Anterior cingulate cortex (tissue), 58 donors: ENCODE measurements at places on chromosomes 6 and 20.

GRCh38 chr20:63751471-63752271 is 12.1 kb downstream of the SLC2A4RG start:
- no peak for DNase-seq

GRCh38 chr20:33679758-33680485 is 5.7 kb upstream of the NECAB3 start:
- no peak for DNase-seq

DNA sequence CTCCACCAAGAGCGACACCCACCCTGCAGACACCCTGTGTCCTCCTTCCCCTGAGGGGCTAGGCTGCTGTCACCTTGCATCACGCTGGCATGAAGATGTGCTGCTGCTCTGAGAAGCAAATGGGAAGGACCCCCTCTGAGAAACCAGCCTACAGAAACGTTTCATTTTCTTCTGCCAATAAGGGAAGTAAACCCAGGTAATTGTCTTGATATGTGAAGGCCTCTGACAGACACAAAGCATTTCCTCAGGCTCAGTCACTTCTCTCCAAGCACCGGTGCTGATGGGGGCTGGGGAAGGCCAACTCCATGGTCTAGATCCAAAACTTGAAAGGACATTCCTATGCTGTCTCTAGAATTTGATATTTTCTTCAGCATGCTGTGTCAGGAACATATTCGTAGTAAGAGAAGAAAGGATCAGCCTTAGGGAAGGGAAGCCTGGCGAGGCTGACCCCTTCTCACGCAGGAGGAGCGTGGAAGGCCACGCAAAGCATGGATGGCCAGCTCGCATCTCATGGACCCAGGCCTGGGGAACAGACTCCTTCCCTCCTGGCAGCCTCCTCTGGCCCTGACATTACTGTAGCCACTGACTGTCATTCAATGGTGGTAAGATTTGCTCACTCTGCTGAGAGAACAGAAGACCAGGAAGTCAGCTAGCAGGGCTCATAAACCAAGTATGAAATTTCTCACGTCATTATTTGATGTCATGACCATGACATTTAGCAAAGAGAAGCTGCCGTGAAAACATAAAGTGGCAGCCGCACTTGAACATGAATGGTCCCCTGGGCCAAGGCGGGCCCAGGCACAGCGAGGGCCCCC is 20.4 kb downstream of the ACSS1 start:
- DNase-seq: no peak

GRCh38 chr6:36519352-36519751 is 27.9 kb downstream of the STK38 start:
- DNase-seq: no peak

- DNase-seq: no peak
Measured at GRCh38 chr6:111862314-111862713, 10.9 kb downstream of the FYN start.

DNA sequence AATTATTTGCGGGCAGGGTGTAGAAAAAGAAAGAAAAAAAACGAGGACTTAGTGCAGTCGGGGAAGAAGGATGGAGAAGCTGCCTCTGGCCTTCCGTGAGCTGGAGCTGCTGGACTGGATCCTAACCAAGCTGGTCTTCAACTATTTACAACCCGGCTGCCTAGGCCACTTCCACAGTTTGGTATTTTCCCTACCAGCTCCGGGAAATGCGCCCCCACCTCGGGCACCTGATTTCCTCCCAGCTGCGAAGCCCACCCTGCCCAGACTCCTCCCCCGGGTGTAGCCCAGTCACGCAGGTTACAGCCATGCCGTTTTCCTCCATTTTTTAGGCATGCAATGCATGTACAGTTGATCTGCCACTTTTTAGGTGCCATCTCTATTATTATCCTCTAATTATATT is 21.2 kb downstream of the THEMIS start:
- DNase-seq: no peak

GRCh38 chr20:35952480-35953386 is 1.6 kb downstream of the SCAND1 start:
- no peak for DNase-seq

- no peak for DNase-seq
Measured at GRCh38 chr6:139014945-139015344, 13.6 kb upstream of the ABRACL start.

GRCh38 chr20:2340136-2340535 is 40.6 kb upstream of the TGM6 start:
- DNase-seq: no peak

DNA sequence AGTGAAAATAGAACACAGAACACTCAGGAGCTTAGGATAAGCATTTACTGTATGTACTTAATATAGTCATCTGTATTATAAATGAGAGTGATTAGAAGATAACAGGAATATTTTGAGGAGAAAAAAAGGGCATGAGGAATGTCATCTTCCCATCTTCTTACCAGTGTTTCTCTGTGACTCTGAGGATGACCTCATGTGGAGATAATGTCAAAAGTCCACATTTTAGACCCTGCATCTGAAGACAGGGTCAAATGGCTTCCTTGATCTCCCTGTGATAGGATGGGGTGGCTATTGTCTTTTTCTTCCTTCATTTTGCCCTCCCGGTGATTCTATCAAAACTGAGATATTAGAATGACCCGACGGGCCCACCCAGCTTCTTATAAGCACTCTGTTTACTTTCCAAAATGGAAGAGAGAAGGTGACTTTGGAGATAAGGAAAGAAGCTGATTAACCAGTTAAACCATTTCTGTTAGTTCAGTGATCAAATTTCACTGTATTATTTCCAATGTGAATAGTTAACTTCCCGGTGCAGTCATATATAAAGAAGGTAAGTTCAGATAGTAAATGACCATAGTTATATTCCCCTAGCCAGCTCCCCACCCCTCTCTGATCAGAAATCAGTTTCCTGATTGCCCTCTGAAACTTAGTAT is 115.7 kb upstream of the SALL4 start:
- no peak for DNase-seq

GRCh38 chr6:124960757-124961463 is 1.3 kb upstream of the RNF217 start:
- no peak for DNase-seq

DNA sequence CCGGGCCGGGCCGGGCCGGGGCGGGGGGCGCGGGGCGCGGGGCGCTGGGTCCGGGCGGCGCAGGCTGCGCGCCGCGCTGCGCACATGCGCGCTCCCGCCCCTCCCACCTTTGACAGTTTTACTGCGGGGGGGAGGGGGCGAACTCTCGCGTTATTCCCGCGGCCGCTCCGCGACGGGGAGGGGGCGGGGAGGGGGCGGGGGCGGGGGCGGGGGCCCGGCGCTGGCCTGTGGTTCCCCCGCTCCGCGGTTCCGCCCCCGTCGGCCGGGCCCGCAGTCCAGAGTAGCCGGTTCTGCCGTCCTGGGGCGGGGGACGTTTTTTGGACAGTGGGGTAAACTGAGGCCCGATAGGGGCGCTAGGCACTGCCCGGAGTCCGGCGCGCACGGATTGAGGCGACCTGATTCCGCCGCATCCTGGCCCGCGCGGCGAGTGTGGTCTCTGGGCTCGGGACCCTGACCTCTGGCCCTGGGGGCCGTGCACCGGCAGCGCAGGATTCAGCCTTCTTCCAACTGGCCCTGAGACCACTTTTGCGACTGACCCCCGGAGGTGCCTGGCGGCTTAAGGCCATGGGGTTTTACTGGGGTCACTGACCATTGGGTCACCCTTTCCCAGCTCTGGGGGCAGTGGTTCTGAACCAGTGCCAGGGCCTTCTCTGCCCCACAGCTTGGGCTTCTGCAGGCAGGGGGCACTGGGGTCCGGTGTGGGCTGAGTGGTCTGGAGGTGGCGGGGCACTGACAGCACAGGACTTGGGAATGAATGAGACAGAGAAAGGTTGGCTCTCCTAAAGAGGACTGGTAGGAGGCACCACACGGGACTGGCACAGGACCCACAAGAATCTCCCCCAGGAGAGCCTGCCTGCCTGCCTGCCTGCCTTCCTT is at the start of gene ZNF512B:
TSS of gene ZNF512B (minus strand) at position 93 of the 876 bp plus-strand sequence. CDS start 1,980 bp downstream, outside the sequence.
- no peak for DNase-seq

GRCh38 chr20:57108742-57109570 is 157.5 kb downstream of the BMP7 start:
- DNase-seq: peak; percentile 23

DNA sequence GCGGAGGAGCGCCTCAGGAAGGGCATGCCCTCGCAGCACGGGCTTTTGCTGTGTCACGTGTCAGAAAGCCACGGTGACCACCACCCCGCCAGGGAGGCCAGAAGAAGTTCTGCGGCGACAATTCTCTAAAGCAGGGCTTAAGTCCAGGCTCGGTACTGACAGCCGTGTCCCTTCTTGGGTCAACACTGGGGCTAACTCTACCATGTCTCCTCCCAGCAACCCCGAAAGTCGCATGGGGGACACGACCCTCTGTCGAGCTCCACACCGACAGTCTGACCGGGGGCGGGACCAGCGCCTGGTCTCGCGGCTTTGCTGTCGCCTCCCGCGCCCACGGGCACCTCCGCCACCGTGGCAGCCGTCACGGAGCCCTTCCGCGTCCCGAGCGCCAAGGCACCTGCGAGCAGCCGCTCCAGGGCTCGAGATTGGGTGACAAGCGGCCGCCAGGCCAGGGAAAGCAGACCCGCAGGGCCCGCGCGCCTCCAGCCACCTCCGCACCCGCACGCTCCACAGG is 534 bp downstream of the NANP start:
- DNase-seq: peak; percentile 22

GRCh38 chr6:154638369-154638768 is 94.8 kb upstream of the SCAF8 start:
- no peak for DNase-seq

- DNase-seq: no peak
Measured at GRCh38 chr6:46299253-46299652, 128.5 kb upstream of the ENPP5 start.

- no peak for DNase-seq
Measured at GRCh38 chr6:30169658-30170614, 6.6 kb downstream of the TRIM15 start.

DNA sequence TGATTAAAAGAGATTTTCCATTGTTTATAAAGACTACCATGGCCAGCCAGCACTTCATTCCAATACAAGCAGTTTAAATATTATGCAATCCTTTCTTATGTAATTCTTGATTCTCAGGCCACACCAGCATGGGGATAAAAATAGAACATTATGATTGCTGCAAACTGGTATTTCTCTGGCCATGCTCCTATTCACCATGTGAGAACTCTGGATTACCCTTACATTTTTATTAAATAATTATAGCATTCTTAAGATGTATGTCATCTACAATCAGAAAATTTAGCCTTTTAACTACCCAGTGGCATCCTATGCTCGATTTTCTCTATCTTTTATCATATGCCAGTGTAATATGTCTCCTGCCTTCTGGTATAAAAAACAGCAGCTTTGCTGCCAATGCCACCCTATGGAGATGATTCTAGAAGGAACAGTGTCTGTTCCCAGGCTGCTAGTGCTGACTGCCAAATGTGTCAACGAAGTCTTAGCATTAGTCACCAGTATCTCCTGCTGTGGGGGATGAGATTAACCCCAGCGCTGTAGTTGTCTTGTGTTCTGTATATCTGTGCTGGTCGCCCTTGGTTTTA is 501.4 kb downstream of the BCKDHB start:
- DNase-seq: no peak

- no peak for DNase-seq
Measured at GRCh38 chr6:138555421-138555988, 56.2 kb upstream of the NHSL1 start.

- DNase-seq: peak; percentile 56
Measured at GRCh38 chr20:2693286-2694007, 867 bp downstream of the EBF4 start.

GRCh38 chr6:37033819-37034795 is 28.7 kb downstream of the FGD2 start:
- no peak for DNase-seq

- DNase-seq: no peak
Measured at GRCh38 chr6:18493382-18493891, 106.3 kb downstream of the RNF144B start.

DNA sequence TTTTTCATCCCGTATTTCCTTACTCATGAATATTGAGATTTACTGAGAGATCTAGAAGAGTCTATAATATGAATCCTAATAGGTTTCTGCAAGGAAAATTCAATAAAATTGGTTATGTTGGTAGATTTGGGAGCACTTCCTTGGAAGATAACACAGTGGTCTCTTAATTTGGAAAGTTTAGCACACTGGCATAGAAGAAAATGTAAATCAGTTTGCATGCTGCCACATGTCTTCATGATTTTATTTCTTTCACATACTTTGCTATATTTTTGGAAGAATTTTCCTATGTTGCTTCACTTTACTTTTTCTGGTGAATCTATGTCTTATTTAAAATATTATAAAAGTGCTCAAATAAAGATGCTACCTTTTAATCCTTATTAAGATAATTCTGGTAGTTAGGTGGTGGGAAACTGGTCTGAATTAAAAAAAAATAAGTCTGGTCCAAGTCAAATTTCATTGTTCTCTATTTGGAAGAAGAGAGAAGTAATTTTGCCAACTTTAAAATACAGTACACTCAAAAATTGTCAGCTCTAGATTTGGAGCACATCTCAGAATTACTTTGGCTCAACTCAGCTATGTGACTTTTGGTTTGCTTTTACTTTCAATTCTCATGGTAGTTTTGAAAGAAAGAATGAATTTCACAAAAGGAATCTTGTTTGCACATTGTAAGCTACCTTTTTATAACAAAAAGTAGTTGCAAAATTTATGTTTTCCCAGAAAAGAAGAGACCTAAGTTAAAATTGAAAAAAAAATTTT is 197.3 kb downstream of the CENPW start:
- no peak for DNase-seq

- DNase-seq: no peak
Measured at GRCh38 chr20:32455171-32455900, 97.2 kb downstream of the ASXL1 start.

DNA sequence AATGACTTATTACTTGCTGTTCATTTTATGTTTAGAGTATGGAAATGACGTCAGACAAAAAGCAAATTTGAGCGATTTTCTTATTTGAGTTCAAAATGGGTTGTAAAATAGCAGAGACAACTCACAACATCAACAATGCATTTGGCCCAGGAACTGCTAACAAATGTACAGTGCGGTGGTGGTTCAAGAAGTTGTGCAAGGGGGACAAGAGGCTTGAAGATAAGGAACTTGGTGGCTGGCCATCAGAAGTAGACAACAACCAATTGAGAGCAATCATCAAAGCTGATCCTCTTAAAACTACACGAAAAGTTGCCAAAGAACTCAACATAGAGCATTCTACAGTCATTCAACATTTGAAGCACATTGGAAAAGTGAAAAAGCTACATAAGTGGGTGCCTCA is 43.8 kb downstream of the REV3L start:
- DNase-seq: no peak

GRCh38 chr6:15653581-15653980 is 9.2 kb downstream of the DTNBP1 start:
- DNase-seq: no peak

DNA sequence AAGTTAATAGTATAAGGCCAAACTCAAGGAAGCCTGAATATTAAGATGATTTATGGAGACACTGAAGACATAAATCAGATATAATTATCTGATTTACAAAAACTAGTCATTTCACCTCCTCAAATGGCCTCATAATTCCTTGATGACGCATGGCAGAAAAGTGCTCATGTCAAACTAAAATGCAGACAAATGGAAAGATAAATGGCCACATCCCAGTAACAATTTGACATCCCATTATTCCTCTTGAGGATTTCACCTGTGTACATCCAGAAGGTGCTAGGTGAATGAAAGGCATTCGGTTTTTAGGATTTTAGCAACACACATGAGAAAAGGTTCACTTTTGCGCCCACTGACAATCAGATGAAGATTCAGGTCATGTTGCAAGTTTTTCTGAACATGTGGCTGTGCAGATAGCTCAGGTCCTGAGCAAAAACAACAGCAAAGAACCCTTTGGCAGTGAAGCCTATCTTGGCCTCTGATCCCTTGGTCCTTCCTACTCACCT is 24.2 kb downstream of the SGK1 start:
- DNase-seq: no peak

- no peak for DNase-seq
Measured at GRCh38 chr6:33894438-33894837, 90.6 kb upstream of the MLN start.
